ENCODE measurements at places on chromosomes 6 and 20.

DNA sequence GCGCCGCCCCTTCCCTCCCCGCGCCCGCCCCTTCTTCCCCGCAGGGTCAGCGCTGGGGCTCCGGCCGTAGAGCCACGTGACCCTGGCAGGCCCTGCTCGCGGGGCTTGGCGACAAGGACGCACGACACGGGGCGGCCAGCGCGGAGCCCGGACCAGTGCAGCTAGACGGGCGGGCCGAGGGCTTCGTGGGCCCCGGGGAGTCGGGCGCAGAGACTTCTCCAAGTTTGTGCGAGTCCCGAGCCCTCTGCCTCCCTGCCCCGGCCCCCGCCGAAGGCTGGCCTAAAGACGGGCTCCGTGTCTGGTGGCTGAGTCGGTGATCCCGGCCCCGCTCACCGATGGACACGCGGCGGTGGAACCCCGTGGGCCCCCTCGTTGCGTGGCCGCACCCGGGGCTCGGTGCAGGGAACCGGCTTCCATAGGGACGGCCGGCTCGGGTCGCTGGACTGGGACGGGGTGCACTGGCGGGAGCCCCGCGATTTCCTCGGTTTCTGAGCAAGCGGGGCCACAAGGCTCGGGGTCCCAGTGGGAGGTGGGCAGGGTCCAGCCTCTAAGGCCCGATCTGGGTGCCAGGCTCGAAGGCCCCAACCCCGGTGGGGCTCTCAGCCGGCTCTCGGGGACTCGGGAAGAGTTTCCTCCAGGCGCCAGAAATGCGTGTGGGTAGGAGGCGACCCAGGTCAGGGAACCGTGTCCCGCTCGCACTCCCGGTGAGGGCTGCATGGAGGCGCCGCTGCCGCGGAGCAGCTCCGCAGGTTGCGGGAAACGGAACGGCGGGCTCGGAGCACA, 452 bp upstream of the GATA5 start:
- DNase-seq, result no peak

- no peak for DNase-seq
Observed at GRCh38 chr20:16258766-16259165, 314.5 kb downstream of the KIF16B start.

GRCh38 chr20:42739683-42740082, 450.0 kb downstream of the PTPRT start:
- no peak for DNase-seq

DNA sequence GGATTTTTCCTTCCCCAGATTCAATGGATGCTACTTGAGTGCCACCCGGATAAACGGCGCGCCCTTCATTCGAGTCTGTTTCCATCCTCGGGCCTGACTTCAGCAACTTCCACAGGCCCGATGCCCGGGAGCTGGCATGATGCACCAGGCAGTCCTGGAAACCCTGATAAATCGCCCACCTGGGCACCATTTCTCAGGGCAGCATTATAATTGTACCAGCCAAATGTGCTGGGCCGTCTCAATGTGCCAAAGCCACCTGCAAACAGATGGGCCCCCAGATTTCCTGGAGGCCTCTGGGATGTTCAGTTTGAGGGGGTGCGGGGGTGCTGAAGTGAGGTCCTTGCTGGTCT, 65.8 kb downstream of the NOL4L start:
- DNase-seq, result no peak

GRCh38 chr6:149470948-149471347, 13.9 kb downstream of the ZC3H12D start:
- no peak for DNase-seq

DNA sequence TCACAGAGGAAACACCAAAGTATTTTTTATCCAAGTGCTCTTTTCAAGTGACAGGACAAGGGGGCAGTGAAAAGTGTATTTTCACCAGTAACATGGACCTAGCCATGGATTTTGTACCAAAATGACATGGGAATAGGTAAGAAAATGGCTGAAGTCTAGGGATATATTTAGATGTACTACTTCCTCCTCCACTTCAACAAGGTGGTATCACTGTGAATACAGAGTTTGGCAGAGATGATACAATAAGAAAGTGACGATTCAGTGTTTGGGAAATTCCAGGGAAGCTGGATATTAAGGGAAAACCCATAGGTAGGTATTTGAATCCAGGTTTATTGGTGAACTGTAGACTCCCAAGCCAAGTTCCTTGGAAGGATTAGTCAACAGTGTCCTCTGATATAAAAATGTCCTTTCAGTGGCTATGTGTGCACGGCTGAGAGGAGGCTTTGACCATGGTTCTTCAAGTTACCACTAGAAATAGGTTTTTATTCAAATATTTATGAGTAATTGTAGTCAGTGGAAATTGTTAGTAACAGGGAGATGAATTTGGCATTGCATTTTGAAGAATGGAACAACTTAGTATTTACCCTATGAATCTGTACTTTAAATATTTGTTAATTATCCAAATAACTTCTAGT, 356.0 kb upstream of the CITED2 start:
- no peak for DNase-seq

DNA sequence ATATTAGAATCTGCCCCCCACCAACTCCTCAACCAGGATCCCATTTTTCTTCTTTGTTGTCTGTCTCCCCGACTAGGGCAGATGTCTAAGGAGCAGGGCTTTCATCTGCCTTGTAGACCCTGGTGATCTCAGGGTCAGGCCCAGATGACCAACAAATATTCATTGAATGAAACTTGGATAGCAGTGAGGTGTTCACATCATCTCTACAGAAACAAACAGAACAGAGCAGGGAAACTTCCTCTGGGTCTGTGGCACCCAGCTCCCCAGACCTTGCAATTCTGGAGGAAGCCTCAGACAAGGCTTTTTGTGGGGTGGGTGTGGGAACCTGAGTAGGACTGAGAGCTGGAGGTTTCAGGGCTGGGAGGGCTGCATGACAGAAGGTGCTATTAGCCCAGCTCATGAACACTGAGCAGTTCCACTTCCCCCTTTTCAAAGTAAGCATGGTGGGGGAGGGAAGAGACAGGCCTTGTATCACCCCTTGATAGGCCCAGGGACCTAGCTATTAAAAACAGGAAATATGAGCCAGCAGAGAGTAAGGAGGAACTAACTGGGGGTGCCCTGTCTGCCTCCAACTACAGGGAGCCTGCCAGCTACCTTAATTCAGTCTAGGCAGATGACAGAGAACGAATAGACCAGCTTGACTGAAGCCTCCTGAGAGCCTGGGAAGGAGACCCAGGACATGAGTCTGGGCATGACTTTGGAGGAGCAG, 37.3 kb upstream of the TOP1 start:
- DNase-seq, result no peak

- peak; percentile 77 for DNase-seq
Observed at GRCh38 chr20:50191065-50191543, 474 bp downstream of the CEBPB start.

DNA sequence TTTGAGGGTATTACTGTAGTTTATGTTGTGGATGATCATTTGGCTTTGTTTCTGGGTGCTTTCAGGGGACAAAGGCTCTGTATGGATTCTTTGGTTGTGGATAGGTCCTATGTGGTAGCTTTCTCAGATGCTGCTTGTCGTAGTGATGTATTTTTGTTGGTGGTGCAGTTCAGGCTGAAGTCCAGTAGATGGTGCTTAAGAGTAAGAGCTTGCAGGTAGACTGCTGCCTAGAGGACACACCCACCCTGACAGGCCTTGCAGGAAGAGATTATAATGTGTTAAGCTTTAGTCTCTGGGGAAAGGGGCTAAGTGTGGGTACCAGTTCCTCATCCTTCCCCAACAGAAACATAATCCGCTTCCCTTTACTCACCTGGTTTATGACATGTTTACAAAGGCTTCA, 62.6 kb upstream of the ADGRB3 start:
- DNase-seq, result no peak

DNA sequence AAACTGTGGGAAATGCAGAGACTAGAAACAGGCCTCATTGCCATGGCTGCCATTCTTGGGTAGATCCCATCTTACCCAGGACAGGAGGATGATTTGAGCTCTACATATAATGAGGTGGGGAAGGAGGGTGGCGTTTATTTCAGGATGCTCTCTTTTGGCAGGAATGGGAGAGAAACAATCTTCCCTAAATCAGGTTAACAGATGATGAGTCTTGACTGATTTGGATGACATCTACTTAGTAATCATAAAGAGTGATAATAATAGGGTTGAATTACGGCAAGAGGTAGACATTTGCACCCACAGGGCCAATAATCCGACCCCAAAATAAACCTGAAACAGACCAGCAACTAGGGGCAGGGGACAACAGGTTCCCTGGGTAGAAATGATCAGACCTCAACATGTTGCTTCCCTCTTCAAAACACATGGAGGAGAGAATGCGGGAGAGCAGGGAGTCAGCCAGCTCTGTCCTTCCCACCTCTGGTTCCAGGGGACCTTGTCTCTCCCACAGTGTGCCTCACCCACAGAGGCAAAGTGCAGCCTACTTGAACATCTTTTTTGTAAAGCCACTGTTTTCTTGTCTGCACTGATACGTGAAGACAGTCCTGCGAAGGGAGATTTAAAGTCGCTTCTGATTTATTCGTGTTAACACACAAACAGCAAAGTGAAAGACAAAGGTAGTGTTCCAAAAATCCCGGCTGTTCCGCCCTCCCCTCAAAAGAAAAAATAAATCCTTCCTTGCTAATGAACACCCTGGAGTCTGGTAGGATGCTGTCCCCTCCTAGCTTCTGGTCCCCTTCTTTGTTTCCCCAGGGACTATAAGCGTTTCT, 3.9 kb downstream of the FOXQ1 start:
- DNase-seq, result no peak

DNA sequence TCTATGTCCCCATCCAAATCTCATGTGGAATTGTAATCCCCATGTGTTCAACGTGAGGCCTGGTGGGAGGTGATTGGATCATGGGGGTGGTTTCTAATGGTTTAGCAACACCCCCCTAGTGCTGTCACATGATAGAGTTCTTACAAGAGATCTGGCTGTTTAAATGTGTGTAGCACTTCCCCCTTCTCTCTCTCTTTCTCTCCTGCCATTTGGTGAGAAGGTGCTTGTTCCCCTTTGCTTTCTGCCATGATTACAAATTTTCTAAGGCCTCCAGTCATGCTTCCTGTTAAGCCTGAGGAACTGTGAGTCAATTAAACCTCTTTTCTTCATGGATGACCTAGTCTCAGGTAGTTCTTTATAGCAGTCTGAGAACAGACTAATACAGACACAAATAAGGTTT, 165.4 kb downstream of the OGFRL1 start:
- no peak for DNase-seq

DNA sequence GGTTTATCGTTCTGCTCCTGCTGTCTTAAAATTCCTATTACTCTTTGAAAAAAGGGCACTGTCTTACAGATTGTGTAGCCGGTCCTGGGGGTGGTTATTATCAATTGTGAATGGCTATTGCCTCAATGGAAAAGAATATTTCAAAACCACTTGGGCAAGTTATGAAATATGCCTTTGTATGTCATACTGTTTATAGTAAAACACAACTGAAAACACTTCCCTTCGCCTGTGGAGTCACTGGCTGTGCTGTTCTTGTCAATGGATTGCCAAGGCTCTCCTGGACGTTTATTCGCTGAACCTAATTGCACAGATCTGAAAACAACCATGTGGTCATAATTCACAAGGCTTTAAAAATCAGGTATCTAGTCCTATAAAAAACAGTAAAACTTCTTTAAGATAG, 47.8 kb upstream of the TAGAP start:
- DNase-seq, result no peak

- DNase-seq, result peak; percentile 67
Observed at GRCh38 chr20:47493963-47494293, 7.8 kb upstream of the NCOA3 start.

DNA sequence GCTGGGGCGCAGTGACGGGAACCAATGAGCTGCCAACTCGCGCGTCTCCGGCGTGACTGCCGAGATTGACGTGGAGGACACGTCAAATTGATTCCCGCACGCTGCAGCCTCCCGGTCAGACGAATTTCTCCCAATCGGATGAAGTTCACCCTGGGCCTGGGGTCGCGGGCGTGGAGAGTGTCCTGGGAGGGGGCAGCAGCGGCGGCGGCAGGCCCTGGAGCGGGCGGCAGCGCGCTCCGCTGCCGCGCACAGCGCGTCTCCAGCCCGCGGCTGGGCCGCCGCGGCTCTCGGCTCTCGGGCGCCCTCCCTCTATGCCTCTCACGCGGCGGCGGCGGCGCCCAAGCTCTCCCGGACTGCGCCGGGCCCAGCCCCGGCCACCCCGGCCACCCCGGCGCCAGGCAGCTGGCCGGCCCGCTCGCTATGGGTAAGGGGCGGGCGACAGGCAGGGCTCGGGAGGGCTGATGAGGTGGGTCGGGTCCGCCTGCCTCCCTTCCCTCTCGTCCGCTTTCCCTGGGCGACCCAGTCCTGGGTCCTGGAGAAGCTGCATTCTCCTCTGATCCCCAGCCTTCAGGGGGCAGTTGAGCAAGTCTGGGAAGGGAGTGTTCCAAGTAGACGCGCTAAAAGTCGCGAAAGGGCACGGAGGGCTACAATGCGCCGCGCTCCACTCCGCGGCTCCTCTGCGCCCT, at the start of gene PAX1:
PAX1 (plus strand) TSS at position 90 of the 686 bp plus-strand sequence; CDS start at position 139, 49 bp downstream.
- no peak for DNase-seq

DNA sequence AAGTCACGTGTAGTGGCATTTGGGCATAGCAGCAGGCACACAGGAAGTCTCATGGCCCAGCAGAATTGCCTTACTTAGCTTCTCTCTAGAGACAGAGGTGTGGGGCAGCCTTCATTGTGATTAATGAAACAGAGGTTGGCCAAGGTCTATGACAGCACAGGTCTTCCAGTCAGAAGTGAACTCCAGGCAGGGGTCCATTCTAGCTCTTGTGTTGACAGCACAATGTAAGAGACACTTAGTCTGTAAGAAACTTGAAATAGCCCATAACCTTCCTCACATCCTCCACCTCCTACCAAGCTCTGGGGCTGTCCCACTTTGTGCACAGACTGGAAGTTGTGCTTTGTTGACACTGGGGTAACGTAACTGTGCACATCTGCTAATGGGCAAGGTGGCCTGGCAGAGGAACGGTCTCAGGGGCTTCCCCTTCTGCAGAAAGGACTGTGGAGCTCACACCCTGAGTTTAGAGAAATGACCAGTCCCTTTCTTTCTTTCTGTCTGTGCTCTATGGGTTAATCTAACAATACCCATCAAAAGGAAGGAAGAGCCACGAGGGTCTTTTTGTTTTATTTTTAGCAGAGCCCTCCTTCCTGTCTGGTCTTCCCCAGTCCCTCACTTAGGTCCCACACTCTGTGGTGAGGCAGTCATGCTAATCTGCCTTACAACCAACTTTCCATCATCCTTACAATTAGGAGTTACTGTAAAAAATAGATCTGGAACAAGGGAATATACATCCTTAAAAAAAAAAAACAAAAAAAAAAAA, 35.6 kb upstream of the TAGAP start:
- DNase-seq, result no peak

DNA sequence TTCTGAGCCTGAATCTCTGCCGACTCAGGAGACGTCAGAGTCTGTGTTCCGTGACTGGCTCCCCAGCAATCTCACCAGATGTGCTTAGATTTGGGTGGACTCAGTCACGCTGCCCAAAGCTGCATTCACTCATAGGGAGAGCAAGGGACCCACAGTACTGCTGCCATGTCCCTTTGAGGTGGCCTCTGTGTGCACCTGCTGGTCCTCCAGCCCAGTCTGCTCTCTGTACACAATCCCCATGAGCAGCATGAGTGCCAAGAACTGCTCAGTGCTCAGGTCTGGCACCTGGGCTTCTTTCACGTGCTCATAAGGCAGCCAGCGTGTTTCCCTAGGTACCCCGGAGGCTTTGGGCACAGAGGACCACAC, 44.2 kb upstream of the TIAM2 start:
- DNase-seq, result no peak

GRCh38 chr6:139265512-139266190, 26.1 kb downstream of the TXLNB start:
- no peak for DNase-seq
